Sciatic nerve (tissue), 2 donors: ENCODE measurements at places on chromosomes 1 and 21. TPM values are rescaled to one million over a fixed set of nuclear protein-coding genes. Genes with fewer than 3 reads are reported as not detected.

Gene HSD3B2
- not detected for total RNA-seq

Gene CCDC27
- not detected for total RNA-seq

Gene KRTAP13-1
- total RNA-seq, result not detected

Gene RORC
- 0.45 TPM for total RNA-seq

Gene SHISAL2A
- 1.3 TPM for total RNA-seq

Gene USH2A
- total RNA-seq, result 0.04 TPM

Gene TFF1
- not detected for total RNA-seq

GRCh38 chr1:7553042-7553690 is 217.9 kb upstream of the VAMP3 start:
- DNase-seq, result no peak

DNA sequence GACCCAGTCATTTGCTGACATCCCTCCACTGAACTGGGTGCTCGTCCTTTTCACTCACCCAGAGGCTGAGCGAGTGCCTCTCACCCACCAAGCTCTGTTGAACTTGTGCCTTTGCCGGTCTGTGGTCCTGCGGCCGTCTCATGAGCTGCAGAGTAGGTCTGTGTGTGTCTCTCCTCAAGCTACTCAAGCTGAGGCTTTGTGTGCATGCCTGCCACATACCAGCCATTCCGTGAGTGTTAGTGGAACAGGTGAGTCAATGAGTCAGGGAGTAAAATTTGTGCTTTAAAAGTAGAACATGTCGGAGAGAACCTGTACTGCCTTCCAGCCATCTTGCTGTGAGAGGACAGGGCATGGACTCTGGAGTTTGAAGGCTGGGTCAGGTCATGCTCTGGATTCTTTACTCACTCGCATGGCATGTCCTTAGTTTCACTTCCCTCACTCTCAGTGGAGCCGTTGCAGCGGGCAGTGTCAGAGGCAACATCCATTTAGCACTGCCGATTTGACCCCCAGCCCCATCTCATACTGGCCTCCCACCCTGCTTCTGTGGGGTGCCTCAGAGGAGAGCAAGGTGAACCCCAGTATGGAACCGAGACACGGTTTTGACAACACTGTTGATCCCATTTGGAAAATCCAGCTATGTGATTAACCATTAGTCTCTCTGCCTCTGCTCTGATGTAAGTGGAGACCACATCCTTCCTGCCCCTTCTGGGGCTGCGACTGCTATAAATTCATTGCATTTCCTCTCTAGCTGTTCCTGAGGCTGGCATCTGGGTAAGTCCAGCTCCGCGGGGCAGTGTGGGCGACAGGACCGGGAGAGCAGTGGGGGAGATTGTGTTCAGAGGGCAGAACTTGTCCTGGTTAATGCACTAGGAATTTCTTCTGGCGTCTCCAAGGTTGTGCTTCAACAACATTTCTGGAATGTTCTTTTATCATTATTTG is at the start of gene NLRP3:
Gene NLRP3 (plus strand): TSS at position 751 of the 939 bp plus-strand sequence. CDS start 2,628 bp downstream, outside the sequence.
- DNase-seq, result peak; percentile 66

GRCh38 chr1:113674591-113674990 is 84.7 kb downstream of the PHTF1 start:
- DNase-seq, result no peak

- DNase-seq, result no peak
Observed at GRCh38 chr1:182484067-182484466, 34.1 kb downstream of the RGSL1 start.

GRCh38 chr1:108609483-108610049 is 49.7 kb downstream of the EEIG2 start:
- DNase-seq, result no peak

DNA sequence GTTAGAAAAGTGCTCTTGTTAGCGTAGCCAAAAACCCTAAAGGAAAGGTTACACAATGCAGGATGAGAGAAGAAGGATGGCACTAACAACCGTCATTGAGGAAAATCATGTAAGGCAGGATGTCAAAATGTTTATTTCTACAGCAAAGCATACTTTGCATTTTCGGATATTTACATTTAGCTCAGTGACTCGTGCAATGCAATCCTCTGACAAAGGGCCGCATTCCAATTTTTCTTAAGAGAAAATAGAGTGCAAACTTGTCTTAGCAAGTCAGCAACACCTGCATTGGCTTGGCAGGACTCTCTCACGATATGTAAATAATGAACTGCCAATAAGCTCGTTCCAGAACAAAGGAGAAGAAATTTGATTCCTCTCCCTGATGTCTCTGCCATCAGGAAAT is 33.3 kb downstream of the TIAM1 start:
- DNase-seq, result no peak

DNA sequence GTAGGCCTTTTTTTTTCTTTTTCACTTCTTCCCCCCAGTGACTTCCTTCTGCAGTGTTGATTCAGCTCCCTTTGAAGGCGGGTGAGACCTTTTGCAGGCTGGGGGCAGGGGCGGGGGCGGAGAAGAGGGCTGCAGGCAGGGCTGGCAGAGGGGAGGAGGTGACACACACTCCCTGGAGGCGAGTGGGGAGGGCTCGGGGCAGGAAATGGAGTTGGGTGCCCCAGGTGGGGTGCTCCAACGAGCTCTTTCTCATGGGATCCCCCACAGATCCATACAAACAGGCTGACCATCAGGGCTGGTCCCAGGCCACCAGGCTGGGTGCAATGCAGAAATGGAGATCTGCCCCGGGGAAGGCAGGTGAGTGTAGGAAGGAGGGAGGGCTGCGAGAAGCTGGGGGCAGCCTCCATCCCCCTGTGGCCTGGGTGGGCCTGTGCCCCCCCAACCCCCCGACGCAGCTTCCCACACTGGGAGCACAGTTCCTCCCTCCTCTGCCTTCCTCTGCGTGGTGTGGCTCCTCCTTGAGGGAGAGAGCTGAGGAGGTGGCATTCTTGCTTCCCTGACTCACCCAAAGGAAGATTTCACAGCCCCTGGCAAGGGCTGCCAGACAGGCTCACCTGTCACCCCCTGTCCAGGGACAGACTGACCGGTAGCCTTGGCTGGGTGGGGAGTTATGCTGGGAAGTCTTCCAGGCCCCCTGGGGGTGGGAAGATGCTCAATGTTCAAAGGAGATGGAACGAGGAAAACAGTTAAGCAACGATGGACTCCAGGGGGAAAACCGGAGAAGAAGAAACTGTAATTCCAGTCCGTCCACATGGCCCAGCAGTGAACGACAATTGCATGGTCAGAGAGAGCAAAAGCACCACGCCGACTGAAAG is 7.1 kb upstream of the ITGB2 start:
- no peak for DNase-seq

GRCh38 chr1:78280626-78281025 is 210.1 kb upstream of the PTGFR start:
- DNase-seq, result no peak

DNA sequence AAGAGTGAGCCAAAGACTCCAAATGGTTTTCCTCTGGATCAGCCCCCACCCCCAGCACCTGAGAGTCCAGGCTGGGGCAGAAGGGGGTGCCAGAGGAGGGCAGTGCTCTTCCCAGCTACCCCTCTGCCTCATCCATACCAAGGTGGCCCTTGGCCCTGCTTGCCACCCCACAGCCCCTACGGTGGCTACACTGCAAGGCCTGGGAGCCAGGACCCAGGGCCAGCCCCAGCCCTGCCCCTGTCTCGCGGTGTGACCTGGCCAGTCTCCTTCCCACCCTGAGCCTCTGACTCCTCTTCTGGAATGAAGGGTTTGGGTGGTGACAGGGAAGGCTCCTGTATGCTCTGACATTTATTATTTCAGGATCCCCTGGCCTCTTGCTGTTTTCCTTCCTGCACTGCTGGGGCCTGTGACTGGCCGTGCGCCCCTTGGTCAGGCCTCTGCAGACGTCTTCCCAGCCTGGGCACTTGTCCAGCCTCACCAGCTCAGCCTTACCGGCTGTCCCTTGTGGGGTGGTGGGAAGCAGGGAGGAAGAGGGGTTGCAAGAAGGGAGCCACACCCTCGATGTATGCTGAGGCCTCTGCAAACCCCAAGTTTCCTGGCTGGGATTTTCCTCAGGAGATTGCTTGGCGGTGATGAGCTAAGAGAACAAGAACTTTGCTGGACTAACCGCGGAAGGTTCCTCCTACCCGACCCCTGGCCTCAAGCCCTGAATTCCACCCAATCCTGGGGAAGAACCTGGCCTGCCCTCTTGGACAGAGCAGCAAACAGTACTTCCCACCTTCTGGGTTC is 13.5 kb downstream of the ASAP3 start:
- DNase-seq, result peak; percentile 86

- no peak for DNase-seq
Observed at GRCh38 chr1:65163201-65163805, 15.3 kb downstream of the AK4 start.

GRCh38 chr1:229088711-229089110 is 182.2 kb upstream of the RAB4A start:
- no peak for DNase-seq

DNA sequence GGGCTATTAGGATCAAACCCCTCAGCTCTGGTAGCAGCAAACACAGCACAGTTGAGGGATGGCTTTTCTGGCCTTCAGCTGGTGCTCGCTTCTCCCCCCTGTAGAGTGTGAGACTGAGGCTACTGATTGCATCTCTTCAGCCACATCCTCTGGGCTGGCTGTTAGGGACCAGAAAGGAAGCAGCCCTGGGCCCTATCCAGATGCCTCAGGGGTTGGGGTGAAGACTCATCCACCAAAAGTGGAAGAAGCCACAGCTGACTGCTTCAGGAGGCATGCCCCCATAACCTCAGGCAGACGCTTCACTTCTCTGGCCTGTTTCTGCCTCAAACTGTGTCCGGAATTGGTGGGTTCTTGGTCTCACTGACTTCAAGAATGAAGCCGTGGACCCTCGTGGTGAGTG is 6.2 kb upstream of the TMEM200B start:
- no peak for DNase-seq

- no peak for DNase-seq
Observed at GRCh38 chr1:191901651-191902050, 256.6 kb upstream of the RGS18 start.

- DNase-seq, result no peak
Observed at GRCh38 chr1:1106510-1107221, 9.2 kb downstream of the C1orf159 start.

DNA sequence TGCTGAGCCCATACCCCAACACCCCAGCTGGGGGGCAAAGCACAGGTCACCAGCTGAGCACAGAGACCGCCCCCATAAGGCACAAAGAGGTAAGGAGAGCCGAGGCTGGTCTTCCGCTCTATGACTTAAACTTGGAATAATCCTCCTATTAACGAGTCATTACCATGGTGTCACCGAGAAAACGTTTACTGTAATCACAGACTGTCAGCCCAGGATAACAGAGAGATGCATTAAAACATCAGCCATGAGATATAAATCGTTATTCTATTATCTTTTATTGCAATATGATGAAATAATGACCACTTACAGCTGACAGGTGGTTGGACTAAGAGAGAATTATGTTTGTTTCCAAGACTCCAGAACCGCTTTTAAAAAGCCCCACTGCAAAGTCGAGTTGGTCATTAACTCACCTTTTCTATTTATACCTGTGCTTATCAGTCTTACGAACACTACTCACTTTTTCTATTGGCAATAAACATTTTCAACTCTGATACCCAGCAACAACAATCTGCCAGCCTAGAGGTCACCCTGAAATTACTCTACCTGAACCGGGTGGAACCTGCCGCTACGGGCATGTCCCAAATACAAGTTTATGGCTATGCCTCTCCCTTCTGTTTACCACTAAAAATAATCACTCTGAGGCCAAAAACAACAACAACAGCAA is 21.5 kb downstream of the NPHP4 start:
- no peak for DNase-seq

DNA sequence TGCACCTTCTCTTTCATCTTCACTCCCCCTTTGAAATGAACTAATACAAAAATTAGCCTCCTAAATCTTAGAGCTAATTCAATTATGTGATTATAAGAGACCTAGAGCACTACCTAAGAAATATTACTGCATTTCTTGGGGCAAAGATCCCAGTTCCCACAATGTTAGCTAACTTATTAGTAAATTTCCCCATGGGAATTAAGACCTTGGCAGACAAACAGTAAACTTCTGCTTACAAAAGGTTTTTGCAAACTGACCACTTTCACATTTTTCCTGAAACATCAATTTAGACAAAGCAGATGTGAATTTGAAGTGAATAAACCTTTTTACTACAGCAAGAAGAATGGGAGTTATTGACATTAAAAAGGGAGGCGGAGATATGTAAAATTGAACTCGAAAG is 34.6 kb upstream of the LHX8 start:
- DNase-seq, result no peak

DNA sequence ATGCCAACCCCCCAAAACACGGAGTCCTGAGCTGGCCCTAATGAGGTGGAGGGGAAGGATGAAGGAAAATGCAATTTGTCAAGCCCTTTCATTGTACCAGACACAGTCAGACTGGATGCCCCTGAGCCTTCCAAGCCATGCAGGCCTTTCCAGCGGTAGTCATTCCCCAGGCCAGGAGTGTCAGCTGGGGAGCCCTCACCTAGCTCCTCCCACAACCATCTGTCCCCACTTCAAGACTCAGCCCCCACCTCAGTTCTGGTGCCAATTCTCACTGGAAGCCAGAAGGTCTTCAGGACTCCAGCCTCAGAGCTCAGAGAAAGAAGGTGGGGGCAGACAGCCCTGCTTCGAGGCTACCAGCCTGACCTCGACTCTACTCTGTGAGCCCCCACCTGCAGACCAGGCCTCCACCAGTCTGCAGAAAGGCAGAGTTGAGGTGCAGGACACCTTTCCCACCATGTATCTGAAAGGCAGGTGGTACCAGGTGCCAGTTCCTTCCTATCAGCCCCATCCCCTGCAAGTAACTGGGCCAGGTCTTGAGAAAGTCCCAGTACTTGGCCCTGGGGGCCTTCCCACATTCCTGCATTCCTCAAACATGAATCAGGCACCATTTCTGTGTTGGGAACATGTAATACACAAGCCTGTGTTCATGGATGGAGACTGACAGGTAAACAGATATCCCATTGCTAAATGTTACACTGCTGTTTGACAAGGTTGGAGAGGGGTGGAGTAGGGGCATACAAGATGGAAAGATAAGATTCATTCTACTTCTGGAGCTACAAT is 180.6 kb upstream of the EDN2 start:
- no peak for DNase-seq

GRCh38 chr1:153659175-153659534 is 652 bp downstream of the SNAPIN start:
- DNase-seq, result no peak

GRCh38 chr1:225026701-225027100 is 97.2 kb downstream of the DNAH14 start:
- DNase-seq, result no peak

DNA sequence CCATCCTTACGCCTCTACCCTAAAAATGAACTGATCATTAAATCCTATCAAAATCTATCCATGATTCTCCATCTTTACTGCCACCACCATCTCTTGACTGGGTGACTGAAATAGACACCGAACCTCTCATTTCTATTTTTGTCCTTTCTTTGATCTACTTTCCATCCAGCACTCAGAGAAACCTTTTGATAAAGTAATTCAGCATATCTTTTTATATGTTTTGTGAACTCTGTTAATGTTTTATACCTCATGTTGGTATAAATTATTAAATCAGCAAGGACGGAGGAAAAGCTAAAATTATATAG is 13.0 kb downstream of the PCNX2 start:
- no peak for DNase-seq
